ENCODE measurements at places on chromosomes 1 and 21.

- DNase-seq = no peak
Observed at GRCh38 chr1:70891051-70891843, 156.4 kb downstream of the PTGER3 start.

- no peak for DNase-seq
Observed at GRCh38 chr1:200704986-200705500, 33.6 kb upstream of the CAMSAP2 start.

DNA sequence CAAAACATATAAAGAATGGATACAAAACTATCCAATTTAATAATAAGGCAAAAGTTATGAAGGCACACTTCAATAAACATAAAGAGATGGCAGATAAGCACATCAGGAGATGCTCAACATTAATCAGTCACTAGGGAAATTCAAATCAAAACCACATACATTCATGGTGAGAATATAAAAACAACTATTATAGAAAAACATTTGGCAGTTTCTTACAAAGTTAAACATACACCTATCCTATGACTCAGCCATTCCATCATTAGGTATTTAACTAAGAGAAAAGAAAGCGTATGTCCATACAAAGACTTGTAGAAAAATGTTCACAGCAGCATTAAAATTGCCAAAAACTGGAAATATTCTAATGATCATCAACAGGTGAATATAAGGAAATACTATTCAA, 44.3 kb downstream of the KIFAP3 start:
- DNase-seq = no peak

DNA sequence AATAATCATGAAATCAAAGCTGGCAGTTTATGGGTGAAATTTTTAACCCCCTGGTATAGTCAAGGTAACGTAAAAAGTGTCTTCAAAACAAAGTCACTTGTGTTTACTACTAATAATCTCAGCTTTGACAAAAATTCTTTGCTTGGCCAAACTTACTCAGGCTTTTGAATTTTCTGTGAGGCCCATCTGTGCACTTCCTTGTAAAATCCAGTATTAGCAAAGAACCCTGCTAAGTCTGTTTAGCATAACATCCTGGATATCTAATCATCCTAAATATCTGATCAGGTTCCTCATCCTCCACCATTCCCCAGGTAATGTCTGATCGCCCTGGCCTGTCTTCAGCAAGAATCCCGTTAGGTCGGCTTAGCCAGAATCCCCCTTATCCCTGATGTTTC, 3.0 kb downstream of the LYST start:
- no peak for DNase-seq

DNA sequence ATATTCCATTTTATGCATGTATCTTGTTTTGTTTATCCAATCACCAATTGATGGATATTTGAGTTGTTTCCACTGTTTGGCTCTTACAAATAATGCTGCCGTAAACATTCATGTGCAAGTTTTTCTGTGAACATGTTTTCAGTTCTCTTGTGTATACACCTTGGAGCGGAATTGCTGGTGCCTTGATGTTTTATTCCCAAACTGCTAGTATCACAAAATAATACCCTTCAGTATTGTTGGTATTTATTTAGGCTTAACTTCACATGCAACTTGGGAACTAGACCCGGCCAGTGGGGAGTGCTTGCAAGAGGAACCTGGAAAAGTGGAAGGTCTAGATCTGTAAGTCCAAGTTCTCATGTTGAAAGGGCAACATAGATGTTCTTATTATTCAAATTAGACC, 115.9 kb downstream of the CRYAA start:
- no peak for DNase-seq

DNA sequence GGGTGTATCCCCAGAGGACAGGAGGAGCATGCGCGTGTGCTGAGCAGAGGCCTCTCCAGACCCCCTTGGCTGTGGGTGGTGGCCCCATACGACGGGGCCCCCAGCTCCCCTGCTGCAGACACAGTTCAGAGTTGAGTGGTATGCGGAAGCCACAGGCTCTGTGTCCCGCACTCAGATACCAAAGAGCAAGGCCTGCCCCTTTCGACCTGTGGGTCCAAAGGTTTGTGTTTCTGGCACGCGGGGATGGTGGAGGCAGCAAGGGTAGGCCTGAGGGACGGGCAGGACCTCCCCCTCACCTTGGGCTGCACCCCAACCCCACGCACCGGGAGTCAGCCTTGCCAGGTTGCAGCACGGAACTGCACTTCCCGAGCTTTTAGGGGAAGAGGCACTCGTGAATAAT, at the start of gene KCNAB2:
Gene KCNAB2, plus strand, starts transcription at position 328 of the 400 bp plus-strand sequence. CDS start 5,649 bp downstream, outside the sequence.
- no peak for DNase-seq

- DNase-seq = no peak
Observed at GRCh38 chr1:54926970-54927369, 40.0 kb upstream of the DHCR24 start.

- no peak for DNase-seq
Observed at GRCh38 chr21:21806711-21807597, 808.7 kb downstream of the NCAM2 start.

DNA sequence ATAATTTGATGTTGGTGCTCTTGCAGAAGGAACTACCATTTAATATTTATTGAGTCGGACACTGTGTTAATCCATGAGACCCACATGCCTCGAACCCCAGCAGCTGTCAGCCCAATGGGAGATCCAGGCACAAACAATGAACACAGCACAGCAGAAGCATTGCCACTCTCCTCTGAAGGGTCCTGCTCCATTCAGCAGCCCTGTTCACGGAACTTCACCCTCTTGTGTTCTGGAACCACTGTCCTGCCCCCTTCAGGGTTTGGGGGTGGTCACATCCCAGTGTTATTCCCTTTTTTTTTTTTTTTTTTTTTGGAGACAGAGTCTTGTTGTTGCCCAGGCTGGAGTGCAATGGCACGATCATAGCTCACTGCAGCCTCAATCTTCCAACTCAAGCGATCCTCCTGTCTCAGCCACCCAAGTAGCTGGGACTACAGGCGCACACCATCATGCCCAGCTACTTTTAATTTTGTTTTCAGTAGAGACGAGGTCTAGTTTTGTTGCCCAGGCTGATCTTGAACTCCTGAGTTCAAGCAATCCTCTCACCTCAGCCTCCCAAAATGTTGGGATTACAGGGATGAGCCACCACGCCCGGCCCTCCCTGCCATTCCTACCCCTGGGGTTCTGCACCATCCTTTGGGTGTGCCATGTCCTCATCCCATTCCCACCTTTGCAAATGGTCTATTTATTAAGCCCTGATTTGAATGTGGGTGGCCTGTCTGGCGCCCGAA, 70.2 kb downstream of the EVA1C start:
- DNase-seq = no peak

DNA sequence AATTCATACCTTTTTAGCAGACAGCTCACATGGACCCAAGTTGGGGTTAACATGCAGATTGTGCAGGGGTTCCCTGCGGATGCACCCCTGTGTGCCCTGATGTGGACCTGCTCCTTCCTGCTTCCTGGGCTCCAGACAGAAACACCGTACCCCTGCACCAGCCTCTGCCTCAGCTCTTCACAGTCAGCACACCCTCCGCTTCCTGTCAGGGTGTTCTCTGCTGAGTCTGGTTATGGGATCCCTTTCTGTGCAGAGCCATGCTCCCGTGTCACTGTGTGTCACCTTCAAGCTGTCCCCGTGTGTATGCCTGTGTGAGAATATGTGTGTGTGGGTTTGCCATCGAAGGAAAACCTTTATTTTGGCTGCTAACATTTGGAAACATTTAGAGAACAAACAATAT, 48.7 kb upstream of the KCNJ15 start:
- no peak for DNase-seq

DNA sequence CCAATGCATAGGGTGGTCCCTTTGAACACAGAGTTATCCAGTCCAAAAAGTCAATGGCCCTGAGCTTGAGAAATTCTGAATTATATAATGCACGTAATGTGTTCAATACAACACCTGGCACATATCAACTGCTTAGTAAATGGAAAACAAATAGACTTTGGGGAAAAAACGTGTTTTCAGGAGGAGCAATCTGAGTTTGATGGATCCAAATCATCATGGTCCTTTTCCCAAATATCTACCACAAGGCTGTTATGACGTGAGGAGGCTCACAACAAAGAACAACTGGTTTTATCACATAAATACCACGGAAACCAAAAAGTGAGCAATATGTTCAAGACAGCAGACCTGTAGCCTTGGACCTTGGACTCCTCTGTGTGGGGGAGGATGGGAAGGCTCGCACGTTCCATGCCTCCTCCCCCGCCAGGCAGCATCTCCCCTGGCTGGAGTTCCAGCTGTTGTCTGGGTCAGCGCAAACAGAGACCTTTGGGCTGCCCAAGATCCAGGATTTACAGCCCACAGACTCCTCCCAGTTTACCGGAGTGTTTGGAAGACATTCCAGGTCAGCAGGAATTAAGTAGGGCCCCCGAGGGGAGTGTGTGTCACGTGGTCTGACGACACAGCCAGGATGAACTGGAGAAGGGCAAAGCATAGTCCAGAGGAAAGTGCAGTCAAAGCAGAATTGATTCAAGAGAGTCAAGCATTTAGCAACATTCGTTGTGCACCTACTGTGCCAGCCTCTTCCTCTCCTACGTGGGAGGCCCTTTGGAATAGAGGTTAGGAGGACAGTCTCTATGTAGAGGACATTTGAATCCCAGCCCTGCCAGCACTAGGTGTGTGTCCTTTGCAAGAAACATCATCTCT, 32.2 kb upstream of the MED18 start:
- DNase-seq = no peak

GRCh38 chr1:145716641-145717345, 2.5 kb upstream of the CD160 start:
- DNase-seq = no peak

DNA sequence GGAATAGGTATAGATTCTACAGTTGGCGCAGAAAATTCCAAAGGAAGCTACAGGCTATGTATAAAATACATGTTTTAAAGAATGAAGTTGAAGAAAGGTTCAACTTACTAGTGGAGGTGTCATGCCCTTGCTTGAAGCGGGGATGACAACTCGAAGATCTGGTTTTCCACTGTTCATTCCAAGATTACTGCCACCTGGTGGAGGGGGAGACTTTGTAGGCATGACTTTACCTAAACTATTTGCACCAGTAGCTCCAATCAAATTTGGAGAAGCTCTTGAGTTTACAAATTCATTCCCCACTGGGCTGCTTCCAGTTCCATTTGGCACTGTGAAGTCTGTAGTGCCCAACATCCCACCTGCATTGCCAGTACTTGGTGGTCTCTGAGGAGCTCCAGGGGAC, 81.7 kb downstream of the AXDND1 start:
- DNase-seq = no peak

DNA sequence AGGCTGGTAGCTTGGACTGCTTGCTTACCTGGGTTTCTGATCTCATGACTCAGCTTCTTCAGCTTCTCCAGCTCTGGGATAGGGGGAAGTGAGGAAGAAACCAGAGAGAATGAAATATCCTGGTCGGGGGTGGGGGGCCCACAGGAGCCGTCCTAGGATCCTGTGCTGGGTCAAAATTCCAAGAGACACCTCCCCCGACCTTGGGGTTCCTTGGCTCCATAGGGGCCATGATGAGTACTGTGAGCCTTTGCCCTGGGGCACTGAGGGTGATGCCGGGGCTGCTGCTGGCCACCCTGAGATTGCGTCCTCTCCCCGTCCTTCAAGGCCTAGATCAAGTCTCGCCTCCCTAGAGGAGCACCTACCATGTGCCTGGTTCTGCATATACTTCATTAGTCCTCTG, 40.0 kb downstream of the MYOM3 start:
- no peak for DNase-seq

Measured in activated CD8-positive, alpha-beta memory T cell treated with anti-CD3 and anti-CD28 coated beads for 48 hours (primary cell).